ENCODE measurements at places on chromosomes 1 and 21. TPM values are rescaled to one million over a fixed set of nuclear protein-coding genes. Genes with fewer than 3 reads are reported as not detected.

PRR9 gene
- not detected for total RNA-seq

ABCG1 gene
- 53.1 TPM for total RNA-seq

TOR1AIP2 gene
- total RNA-seq: 51.4 TPM

TMPRSS15 gene
- total RNA-seq: not detected

ANKRD34A gene
- 2.6 TPM for total RNA-seq

SIKE1 gene
- total RNA-seq: 55.7 TPM

CRP gene
- not detected for total RNA-seq

OR10Z1 gene
- not detected for total RNA-seq

DNA sequence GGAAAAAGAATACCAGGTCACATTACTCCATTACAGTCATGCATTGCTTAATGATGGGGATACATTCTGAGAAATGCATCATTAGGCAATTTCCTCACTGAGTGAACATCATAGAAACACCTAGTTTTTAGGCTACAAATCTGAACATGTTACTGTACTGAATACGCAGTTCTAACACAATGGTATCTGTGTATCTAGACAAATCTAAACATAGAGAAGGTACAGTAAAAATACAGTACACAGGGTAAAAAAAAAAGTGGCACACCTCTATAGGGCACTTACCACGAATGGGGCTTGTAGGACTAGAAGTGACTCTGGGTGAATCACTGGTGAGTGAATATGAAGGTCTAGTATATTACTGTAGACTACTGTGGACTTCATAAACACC, 115.7 kb downstream of the AKT3 start:
- no peaks in the 10 kb centered on the region for H3K4me1 ChIP-seq
- no peak overlapping the region for H3K27ac ChIP-seq
- no peaks in the 10 kb centered on the region for H3K27me3 ChIP-seq
- no peak for DNase-seq
- H3K36me3 ChIP-seq: peaks cover 7% of the 10 kb centered on the region

DNA sequence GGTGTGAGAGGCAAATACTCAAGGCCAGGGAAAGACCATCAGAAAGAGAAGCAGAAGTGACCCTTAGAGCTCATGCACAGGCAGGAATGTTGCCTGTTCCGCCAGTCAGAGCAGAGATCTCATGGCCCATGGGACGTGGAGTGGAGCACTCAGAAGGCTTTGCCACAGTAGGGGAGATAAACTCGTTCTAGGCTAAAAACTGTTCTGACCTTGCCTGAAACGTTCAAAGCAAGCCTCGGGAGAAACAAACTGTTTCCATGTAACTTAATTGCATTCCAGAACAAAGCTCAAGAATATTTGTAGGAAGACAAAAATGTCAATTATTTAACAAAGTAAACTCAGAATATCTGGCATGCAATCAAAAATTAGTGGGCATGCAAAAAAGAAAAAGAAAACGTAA, 20.7 kb upstream of the SLC19A1 start:
- peaks cover 31% of the 10 kb centered on the region for H3K27me3 ChIP-seq
- H3K4me3 ChIP-seq: no peak overlapping the region
- no peaks in the 10 kb centered on the region for H3K36me3 ChIP-seq
- H3K4me1 ChIP-seq: no peaks in the 10 kb centered on the region
- no peak overlapping the region for H3K27ac ChIP-seq
- no peak for DNase-seq

DNA sequence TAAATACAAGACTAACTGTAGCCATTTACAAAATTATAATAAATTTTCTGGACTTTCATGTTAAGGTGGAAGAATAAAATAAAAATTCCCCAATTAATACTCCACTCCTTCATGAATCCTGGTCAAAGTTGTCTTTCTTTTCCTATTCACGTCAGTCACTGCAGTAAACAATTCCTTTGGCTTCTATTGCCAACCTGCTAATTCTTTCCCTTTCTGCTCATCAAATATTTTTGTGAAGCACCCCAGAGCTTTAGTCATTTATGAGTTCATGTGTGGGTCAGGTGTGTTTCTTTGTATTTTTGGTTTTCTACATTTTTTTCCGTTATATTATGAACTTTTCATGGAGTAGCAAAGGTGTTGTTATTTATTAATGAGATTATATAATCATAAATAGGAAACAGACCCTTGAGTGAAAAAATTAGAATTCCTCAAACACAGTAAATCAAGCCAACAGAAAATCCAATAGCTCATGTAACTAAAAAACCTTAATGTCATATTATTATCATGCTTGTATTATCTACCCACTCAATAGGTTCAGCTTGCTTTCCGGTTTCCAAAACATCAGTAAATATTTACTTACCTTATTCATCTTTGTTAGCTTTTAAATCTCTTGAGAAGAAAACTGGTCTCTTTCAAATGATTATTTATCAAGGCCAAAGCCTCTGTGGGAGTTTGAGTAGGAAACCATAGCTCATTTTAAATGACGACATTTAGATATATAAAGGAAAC, 29.6 kb upstream of the PLA2G4A start:
- H3K4me3 ChIP-seq: no peak overlapping the region
- DNase-seq: no peak
- no peak overlapping the region for H3K27ac ChIP-seq
- no peaks in the 10 kb centered on the region for H3K27me3 ChIP-seq
- H3K4me1 ChIP-seq: no peaks in the 10 kb centered on the region

DNA sequence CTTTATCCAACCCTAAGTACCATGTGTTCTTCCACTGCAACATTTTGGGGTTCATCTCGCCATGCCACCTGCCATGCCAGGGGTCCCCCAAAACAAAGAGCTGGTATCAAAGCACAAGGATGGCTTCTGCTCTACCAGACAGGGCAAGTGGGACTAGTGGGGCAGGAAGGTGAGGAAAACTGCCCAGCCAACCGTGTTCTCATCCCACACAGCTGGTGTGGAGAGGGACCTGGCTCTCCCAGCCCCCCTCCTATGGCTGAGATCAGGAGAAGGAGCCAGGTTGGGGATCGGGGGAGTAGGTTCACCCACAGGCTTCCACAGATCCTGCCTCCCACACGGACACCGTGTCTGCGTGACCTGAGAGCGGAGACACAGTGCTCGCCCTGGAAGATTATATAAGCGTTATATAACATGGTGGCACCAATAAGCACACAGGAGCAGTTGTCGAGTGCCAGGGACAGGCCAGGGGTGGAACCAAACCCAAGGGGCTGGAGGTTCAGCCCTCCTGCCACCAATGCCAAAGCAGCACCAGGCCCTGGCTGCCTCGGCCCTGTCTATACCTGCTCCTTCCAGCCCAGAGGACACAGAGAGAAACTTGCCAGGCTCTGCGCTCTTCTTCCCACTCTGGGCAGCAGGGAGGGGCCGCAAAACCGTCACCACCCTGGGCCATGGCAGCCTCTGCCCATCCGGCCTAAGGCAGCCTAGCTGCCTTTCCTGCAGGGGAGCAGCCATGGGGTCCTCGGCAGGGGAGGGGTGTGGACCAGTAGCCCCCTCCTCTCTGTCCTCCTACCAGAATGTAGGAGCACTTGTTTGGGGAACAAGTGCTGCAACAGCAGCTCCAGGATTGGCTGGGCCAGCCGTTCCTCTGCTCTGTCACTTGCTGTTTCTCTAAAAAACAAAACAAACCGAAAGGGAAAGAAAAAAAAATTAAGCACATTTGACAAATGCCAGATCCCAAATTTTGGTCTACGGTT, 43.5 kb downstream of the CD34 start:
- peaks cover 11% of the 10 kb centered on the region for H3K36me3 ChIP-seq
- H3K4me3 ChIP-seq: peak overlapping the region; percentile 92
- DNase-seq: peak; percentile 32
- H3K4me1 ChIP-seq: peaks cover 82% of the 10 kb centered on the region
- H3K27ac ChIP-seq: peak overlapping the region; percentile 51

GRCh38 chr1:169060043-169060722, 46.3 kb upstream of the ATP1B1 start:
- H3K36me3 ChIP-seq: no peaks in the 10 kb centered on the region
- no peaks in the 10 kb centered on the region for H3K27me3 ChIP-seq
- no peak for DNase-seq
- no peak overlapping the region for H3K4me3 ChIP-seq
- H3K4me1 ChIP-seq: peaks cover 6% of the 10 kb centered on the region
- no peak overlapping the region for H3K27ac ChIP-seq

GRCh38 chr1:113046569-113046968, 26.4 kb upstream of the LRIG2 start:
- H3K36me3 ChIP-seq: no peaks in the 10 kb centered on the region
- no peaks in the 10 kb centered on the region for H3K27me3 ChIP-seq
- peaks cover 35% of the 10 kb centered on the region for H3K4me1 ChIP-seq
- DNase-seq: peak; percentile 3
- peak overlapping the region; percentile 45 for H3K4me3 ChIP-seq
- peak overlapping the region; percentile 30 for H3K27ac ChIP-seq

DNA sequence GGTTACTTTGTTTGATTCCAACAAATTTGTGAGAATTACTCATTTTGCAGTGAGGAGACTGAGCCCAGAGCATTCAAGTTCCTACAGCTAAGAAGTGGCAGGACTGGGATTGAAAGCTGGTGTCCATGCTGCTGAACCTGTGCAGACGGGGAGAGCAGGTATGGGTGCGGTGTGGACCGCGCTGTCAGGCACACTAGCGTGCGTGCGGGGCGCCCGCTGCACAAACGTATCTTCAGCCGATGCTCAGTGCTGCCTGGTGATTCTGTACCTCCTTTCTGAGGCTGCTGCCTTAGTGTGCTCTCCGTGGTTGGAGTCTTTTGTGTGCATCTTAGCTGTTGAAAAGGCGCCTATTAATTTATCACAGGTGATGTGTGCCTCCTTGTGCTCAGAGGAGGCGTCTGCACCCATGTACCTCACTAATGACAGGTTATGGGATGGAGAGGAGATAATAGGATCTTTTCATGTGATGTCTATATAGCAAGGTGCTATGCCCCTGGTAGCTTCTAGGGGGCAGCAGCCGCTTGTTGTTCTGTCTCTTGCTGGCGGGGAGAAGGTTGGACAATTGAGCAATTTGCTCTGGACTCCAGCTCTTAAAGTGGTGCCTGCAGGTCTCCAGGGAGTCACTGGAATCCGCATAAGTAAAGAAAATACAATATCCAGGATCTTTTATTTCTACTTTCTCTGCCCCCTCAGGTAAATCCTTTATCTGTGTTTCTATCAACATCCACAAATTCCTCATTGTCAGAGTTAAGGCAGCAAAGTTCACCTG, 32.5 kb downstream of the PEX14 start:
- DNase-seq: peak; percentile 57
- peaks cover 57% of the 10 kb centered on the region for H3K4me1 ChIP-seq
- no peaks in the 10 kb centered on the region for H3K36me3 ChIP-seq
- no peaks in the 10 kb centered on the region for H3K27me3 ChIP-seq

- H3K36me3 ChIP-seq: peaks cover 8% of the 10 kb centered on the region
- H3K4me3 ChIP-seq: no peak overlapping the region
- peaks cover 37% of the 10 kb centered on the region for H3K4me1 ChIP-seq
Measured at GRCh38 chr1:172345077-172345476, 75.4 kb upstream of the C1orf105 start.

GRCh38 chr1:57474137-57474750, 50.4 kb upstream of the DAB1 start:
- no peaks in the 10 kb centered on the region for H3K4me1 ChIP-seq
- H3K27me3 ChIP-seq: no peaks in the 10 kb centered on the region
- H3K4me3 ChIP-seq: no peak overlapping the region
- no peaks in the 10 kb centered on the region for H3K36me3 ChIP-seq

DNA sequence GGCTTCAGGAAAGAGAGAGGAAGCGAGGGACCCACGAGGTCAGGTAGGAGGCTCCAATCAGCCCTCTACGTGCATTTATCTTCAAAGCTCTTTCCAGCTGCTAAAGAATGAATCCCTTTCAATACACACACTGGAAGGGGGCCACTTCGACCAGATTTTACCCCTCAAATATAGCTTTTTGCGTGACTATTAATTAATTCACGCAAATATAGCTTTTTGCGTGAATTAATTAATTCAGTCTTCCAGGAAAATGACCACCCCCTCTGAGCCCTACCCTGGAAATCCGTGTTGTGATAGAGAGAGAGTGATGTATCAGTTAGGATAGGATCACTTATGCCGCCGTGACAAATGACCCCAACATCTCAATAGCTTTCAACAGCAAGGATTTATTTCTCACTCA, 265.2 kb upstream of the TMEM51 start:
- DNase-seq: no peak
- H3K36me3 ChIP-seq: no peaks in the 10 kb centered on the region

DNA sequence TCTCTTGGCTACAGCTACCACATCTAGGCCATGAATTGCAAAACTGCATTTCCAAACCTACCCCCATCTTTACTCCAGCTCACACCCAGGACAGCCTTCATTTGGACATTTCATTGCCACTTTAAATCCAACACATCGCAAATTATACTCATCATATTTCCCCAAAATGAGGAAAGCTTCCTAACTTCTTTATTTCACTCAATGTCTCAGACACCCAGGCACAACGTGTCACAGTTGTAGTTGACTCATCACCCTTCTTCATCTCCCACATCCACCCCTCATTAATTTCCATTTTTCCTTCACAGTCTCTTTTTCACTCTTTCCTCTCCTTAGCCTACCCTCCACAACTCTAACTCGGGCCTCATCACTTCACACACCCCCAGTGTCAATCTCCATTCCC, 6.7 kb downstream of the OTUD7B start:
- no peaks in the 10 kb centered on the region for H3K27me3 ChIP-seq
- peak overlapping the region; percentile 29 for H3K27ac ChIP-seq
- peaks cover 85% of the 10 kb centered on the region for H3K4me1 ChIP-seq
- H3K36me3 ChIP-seq: peaks cover 11% of the 10 kb centered on the region
- DNase-seq: no peak
